ENCODE measurements at places on chromosomes 2 and 18. TPM values are rescaled to one million over a fixed set of nuclear protein-coding genes. Genes with fewer than 3 reads are reported as not detected.

Gene GAD1
- total RNA-seq, result not detected

Gene TLX2
- 0.55 TPM for total RNA-seq

- no peak for DNase-seq
These were observed 797 bp downstream of the KLHL14 start for GRCh38 chr18:32771871-32772580.

- DNase-seq, result no peak
These were observed 1.1 kb upstream of the EPC2 start for GRCh38 chr2:148643421-148643820.

DNA sequence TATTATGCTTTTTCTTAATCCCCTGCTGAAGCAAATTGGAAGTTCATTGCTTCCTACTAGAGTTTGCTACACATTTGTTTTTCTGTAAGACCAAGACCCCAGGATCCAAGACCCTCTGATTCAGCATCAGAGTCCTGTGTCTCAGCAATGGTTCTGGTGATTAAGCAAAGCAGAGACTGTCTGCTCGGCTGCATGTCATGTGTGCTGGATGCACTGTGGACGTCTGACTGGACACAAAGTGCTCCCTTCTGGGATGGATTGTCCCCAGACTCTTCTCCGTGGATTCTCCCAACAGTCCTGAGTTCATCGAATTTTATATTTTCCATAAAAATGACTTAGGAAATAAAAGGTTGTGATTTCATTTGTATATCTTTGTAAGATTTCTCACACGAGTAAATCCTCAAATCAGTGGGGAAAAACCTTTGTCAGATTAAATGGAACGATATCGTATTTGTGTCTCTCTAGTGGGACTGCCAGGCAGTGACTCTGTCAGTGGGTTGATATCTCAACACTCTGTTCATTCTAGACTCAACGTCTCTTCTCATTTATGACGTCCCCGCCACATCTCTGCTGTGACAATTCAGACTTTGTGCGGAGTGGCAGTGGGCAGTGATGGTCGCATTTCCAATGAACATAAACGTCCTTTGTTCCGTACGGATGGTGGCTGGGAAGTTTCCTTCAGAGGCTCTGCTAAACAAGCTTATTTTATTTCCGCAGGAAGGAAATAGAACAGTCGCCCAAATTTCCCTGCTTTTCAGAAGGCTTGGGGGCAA lies 58.6 kb downstream of the NCAPH start:
- DNase-seq, result no peak

GRCh38 chr2:196287523-196287922 lies 116.1 kb upstream of the STK17B start:
- DNase-seq, result no peak

- peak; percentile 54 for DNase-seq
These were observed 1.4 kb downstream of the TRIB2 start for GRCh38 chr2:12718015-12718671.

DNA sequence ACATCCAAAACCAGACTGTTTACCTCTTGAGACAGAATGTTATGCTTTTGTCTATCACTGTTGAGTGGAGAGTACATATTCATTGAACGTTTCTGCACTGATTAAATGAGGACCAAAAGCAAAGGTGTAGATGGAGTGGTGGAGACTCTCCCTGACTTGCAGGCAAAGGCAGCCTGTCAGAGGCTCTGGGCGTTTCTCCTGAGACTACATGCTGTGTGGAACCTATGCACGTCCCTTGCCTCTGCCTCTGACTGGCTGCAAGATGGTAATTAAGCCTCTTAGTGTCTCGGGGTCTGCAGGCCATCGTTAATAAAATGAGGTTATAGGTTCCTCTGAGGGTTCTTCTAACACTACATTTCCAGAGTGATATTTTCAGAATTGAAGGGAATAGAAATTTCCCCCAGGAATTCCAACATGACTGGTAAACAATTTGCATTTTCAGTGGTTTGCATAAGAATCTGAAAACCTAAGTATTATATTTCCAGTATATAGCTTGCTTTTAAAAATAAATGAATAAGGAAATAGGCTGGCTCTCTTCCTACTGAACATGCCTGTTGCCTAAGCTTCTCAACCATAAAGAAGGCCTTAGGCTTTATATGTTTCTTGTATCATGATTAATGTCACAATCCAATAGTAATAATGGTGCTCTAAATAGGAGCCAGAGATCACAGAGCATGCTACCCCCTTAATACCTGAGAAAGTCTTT lies 107.4 kb downstream of the FTCDNL1 start:
- no peak for DNase-seq

GRCh38 chr2:134207589-134208209 lies 46.2 kb upstream of the MGAT5 start:
- DNase-seq, result peak; percentile 17

DNA sequence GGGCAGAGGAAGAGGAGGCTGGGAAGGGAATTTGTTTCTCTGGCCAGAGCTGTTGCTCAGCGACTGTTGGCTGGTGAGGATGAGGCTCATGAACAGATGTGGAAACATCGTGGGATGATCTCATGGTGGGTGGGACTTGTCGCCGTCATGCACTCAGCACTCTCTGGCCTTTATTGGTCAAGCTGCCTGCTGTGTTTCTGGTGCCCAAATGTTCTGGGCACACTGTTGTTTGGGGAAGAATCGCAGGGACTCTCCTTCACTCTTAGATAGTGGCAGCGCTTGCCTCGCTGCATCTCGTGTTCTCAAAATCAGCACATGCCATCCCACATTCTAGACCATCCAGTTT lies 145.6 kb downstream of the AGAP1 start:
- DNase-seq, result peak; percentile 85
